ENCODE measurements at places on chromosomes 11 and 22.

DNA sequence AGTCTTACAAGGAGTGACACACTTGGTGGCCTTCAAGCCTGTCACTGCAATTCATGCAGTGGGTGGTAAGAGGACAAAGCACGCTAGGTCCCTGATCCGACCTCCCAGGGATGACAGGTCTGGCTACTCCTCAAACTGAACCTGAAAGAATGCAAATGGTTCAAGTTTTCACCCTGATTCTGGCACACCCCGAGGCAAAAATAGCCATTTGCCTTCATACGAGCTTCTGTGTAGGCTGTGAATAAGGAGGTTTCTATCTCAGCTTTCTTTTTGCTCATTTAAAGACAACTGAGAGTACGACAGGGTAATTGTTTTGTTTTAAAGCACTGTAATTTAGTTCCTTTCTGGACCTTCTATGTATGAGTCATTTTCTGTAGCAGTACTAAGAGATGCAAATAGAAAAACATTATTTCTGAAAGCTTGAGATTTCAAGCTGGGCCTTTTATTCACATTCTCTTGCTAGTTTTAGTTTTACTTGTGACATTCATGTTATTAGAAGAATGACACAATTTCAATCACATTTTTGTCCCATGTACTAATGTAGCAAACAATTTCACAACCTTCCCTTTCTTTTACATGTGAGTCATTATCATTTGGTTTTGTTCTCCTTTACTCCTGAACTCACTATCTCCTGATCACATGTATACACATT, 56.6 kb upstream of the FDX1 start:
- no peak for DNase-seq

- DNase-seq, result no peak
Measured at GRCh38 chr11:92627615-92628256, 341.7 kb upstream of the MTNR1B start.

- peak; percentile 58 for DNase-seq
Measured at GRCh38 chr11:111730871-111731591, 35.2 kb downstream of the PPP2R1B start.

DNA sequence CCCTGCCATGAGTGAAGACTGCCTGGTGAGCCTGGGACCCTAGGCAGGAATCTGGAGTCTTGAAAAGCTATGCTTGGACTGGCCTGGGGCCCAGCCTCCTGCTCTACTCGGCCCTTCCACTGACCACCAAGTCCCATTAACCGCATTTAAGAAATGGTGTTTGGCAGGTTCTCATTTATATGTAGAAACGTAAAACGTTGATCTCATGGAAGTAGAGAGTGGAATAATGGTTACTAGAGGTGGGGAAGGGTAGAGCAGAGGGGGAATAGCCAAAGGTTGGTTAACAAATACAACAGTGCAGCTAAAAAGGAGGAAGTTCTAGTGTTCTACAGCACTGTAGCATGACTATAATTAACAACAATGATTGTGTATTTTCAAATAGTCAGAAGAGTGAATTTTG, 72.9 kb upstream of the EED start:
- no peak for DNase-seq

GRCh38 chr11:75534259-75535069, 8.7 kb upstream of the GDPD5 start:
- no peak for DNase-seq

DNA sequence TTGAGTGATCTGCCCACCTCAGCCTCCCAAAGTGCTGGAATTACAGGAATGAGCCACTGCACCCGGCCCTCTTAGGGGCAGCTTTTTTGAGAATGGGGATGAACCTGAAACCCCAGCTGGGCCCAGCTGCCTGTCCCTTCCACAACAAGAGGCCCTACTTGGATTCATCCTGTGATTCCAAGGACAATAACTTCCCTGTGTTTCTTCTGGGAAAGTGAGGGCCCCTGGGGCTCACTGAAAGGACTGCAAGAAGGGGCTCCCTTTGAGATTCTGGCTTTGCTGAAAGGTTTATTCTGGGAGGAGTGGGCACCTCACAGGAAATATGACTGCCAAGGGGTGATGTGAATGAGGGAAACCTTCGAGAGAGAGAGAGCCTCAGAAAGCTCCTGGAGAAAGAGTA, 12.3 kb upstream of the GNAZ start:
- DNase-seq, result no peak

GRCh38 chr22:33806191-33806590, 114.1 kb downstream of the LARGE1 start:
- DNase-seq, result no peak

DNA sequence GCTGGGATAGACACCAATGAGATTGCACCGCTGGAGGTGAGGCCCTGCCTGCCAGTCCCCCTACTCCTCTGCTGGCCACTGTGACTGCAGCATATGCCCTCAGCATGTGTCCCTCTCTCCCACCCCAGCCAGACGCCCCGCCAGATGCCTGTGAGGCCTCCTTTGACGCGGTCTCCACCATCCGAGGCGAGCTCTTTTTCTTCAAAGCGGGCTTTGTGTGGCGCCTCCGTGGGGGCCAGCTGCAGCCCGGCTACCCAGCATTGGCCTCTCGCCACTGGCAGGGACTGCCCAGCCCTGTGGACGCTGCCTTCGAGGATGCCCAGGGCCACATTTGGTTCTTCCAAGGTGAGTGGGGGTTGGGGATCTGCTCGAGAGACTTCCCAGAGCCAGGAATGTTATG, 5.7 kb upstream of the SMARCB1 start:
- DNase-seq, result no peak

DNA sequence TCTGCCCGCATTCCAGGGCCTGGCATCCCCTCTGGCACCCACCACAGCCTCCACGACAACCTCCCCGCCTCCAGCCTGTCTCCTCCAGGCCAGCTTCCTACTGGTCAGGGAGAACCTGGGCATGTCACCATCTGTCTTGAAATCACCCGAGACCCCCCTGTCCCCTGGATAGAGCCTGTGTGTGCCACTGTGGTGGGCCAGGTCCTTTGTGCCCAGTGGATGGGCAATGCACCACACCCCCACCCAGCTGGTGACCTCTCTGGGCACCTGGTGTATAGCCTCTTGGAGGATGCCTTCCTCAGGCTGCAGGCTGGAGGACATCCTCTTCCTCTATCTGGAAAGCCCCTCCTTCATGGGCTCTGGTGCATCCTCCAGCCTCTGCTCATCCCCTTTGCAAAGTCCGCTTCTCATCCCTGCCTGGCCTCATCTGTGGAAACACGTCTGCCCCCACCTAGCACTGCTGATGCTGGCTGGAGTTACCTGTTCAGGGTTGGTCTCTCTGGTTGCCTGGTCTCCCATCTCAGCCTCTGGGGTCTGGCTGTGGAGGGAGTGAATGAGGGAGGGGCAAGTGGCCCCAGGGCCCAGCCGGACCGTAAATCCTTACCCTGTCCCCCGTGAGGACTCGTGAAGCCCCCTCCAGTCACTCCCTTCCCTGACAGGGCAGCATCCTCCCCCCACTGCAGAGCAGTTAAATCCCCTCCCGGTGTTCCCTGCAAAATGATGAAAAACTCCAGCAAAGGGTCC, 589.6 kb downstream of the TBC1D22A start:
- DNase-seq, result no peak

GRCh38 chr11:115503083-115503885, 931 bp downstream of the CADM1 start:
- DNase-seq, result peak; percentile 82

DNA sequence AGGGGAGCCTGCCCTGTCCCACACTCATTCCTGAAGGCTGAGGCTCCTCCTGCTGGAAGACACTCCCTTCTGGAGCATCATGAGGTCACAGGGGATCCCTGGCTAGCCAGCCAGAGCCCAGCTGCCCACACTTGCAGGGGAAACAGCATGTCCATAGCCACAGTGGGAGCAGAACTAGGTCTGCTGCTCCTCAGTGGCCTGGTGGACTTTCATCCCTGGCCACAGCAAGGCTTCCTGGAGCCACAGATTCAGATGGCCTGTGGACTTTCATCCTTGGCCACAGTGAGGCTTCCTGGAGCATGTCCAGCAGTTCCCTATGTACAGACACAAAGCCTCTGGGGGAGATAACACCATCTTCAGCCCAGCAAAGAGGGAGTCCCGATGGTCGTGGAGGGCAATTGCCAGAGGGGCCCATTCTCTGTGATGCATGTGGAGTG, 5.9 kb upstream of the APOL6 start:
- DNase-seq, result no peak

- DNase-seq, result no peak
Measured at GRCh38 chr22:27751277-27752070, 50.1 kb downstream of the MN1 start.

DNA sequence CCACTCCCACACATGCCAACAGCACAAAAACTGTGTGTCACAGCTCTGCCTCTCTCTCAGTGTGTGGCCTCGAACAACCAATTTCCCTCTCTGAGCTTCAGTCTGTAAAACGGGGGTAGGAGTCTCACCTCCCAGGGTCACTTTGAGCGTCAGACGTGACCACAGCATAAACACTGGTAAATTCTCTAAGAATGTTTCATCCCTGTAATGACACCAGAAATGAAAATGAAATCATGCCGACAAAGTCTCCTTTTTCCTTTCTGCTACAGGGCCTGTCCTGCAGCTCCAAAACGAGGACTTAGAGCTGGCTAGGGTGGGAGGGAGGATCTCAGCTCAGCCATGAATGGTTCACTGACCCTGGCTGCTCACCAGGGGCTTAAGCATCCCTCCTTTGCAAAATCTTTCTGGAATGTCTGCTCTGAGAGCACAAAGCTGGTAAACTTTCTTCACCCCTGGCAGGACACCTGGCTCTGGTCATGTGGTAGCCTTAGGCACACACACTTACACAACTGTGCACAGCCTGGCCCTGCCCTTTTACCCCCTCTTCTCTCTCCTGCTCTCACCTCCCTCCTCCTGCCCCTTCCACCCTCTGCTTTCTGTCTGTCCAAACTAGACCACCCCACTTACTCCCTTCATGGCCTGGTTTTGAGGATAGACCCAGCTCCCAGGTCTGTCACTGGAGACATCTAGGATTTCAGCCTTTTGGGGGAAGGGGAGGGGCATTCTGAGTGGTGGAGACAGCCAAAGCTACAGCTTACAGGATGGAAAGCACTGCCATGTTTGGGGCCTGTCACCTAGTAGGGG, 12.3 kb upstream of the TSKU start:
- DNase-seq, result no peak

GRCh38 chr22:23093051-23093788, 22.9 kb downstream of the GNAZ start:
- DNase-seq, result no peak

DNA sequence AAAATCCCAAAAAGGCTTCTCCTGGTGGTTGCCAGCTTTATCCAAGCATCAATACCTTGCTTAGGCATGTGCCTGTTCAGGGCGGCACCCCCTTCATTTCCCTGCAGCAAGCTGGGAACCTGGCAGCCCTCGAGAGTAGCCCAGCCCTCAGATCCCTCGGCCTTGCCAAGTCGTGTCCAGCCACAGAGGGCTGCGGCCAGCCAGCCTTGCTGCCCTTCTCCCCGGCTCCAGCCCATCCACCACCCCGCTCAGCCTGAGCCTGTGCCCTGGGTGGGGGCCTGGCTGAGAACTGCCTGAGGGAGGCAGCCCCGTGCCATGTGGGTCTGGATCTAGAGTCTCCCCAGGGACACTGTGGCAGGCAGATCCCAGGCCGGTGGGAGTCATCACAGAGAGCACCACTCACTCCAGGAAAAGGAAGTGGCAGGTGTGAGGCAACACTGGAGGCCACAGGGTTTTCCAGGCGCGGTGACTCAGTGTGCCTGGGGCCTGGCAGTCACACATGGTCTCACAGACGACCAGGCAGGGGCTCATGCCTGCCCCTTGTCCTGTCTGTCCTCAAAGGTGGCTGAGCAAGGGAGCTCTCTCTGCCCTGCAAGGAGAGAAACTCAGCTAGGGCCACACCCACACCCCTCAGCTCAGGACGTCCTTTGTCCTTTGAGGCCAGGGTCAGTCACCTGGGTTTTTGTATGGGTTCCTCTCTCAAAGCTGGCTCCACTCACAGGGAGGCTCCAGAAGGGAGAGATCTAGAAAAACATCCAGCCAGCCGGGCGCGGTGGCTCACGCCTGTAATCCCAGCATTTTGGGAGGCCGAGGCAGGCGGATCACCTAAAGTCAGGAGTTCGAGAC, 12.2 kb upstream of the CDC42BPG start:
- DNase-seq, result no peak

GRCh38 chr11:105790840-105791239, 181.0 kb downstream of the GRIA4 start:
- no peak for DNase-seq

DNA sequence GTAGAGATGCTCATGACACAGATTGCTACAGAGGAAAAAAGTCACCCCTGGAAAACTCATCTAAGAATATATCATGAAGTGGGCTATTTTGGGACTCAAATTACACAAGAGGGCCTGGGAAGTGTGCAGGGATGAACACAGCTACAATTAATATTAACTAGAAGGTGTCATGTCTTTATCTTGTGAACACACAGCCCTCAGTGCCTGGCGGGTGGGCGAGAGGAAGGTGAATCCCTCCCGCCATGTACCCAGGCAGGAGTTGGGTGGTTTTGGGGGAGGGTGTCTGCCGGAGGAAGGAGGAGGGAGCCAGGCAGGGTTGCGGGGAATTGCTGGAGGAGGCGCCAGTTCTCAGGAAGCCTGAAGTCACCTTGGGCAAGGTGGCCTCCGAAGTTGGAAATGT, 5.1 kb upstream of the FAM83F start:
- no peak for DNase-seq

DNA sequence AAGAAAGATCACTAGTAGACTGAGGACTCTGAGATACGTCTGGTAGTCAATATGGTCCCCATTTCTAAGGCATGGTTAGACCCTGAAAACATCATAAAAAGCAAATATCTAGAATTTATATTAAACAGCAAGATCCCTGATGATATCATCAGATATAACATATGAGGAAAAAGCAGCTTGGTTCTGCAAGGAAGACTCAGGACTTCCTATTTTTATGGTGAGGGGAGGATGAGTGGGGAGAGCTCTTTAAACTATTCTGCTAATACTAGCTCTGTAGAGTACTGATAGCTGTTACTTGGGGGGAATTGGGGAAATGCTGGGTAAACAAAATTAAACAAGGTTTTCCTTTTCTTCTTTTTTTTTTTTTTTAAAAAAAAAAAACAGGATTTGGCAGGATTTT, 235.8 kb downstream of the SWAP70 start:
- DNase-seq, result no peak

- no peak for DNase-seq
Measured at GRCh38 chr22:27022896-27023361, 365.5 kb downstream of the MIAT start.

GRCh38 chr22:19674129-19674928, 40.0 kb upstream of the SEPTIN5 start:
- no peak for DNase-seq

GRCh38 chr22:27011133-27011532, 353.7 kb downstream of the MIAT start:
- DNase-seq, result no peak

- DNase-seq, result no peak
Measured at GRCh38 chr11:72754544-72755155, 2.4 kb upstream of the ARAP1 start.
